ENCODE measurements at places on chromosomes 7 and 10. TPM values are rescaled to one million over a fixed set of nuclear protein-coding genes. Genes with fewer than 3 reads are reported as not detected.

- no peak for DNase-seq
These were observed 20.0 kb downstream of the TWIST1 start for GRCh38 chr7:19097165-19098055.

GRCh38 chr10:132516771-132517725 lies 20.5 kb upstream of the INPP5A start:
- DNase-seq: peak; percentile 91

DNA sequence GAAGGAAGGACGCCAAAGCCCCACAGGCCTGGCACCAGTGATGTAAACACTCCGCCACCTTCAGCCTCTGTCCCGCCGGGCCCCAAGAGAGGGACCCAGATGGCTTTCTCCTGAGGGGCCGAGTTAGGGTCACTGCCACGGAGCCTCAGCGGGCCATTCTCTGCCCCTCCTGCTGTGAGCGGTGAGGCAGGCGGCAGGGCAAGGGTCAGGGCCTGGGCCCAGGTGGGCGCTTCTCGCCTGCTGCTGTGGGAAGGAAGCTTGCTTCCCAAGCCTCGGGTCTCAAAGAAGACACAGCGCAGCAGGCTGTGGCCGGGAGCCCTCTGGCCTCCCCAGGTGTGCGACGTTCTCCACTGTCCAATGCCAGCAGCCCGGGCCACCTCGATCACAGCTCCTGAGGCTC lies 84.8 kb downstream of the PROSER2 start:
- no peak for DNase-seq

GRCh38 chr10:22633528-22633927 lies 80.8 kb downstream of the PIP4K2A start:
- no peak for DNase-seq

DNA sequence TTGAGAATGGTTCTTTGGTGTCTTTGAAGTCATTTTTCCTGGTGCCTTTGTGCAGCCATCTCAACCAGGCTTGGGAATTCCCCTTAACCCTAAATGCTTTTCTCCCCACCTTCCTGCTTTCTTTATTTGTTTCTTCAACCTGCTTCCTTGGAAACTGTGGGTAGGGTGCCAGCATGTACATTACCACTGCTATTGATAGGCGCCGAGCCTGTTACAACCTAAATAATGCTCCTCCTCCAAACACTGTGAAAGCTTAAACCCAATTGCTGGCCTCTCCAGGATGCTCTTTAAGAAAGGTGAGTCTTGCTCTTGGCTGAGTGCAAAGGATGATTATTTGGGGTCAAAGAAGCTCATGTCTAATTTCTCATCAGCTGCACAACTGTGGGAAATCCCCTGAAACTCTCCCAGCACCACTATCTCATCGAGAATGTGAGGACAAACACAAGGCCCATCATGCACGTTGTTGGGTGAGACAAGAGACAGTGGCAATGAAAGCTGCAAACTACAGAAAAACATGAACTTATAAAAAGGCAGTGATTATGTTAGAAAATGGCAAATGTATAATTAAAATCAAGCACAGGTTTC lies 285.5 kb upstream of the IGFBP3 start:
- no peak for DNase-seq

- no peak for DNase-seq
These were observed 116.8 kb downstream of the TRRAP start for GRCh38 chr7:98995111-98995510.

- peak; percentile 30 for DNase-seq
These were observed 50.6 kb downstream of the PNLIPRP2 start for GRCh38 chr10:116671274-116671926.

DNA sequence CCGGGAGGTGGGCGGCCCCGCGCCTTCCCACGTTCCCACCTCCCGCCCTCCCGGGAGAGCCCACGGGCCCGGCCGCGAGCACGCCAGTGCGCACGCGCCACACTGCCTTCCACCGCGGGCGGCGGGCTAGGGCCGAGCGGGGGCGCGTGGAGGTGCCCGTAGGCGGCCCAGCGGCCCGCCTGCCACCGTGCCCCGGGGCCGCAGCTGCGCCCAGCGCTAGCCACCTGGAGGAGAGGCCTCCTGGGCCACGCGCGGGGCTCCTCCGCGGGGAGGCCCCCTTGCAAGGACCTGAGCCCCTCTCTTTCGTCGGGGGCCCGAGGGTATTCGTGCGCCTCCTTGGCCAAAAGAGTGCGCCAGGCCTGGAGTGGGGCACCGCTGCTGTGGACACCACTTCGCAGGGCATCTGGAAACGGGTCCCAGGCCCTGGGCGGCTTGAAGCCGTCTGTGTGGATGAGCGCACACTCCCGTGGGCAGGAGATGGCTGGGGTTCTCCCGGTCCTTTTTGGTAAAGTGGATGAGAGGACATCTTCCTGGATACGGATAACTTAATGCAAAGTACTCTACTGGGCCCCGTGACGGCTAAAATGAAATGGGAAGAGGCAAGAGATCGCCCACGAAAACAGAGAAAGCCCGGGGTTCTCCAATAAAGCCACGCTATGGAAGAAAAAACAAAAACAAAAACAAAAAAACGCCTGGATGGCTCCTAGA lies 9.0 kb upstream of the EBF3 start:
- no peak for DNase-seq

DNA sequence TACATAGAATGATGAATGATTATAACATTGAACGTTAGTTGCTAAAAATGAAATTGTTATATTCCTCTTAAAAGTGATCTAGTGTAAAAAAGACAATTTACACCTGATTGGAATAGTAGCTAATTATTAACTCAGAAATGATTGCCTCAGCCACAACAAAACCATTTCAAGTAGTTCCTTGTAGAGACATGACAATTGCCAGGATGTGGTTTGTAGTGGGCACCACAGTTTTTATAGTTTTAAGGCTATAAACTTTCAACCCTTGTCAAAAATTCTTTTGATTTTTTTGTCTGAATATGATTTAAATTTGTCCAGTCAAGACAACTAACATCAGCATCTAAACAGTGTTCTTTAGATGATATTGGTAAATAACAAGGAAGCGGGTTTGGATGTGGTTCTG lies 145.2 kb downstream of the SUGCT start:
- no peak for DNase-seq

DNA sequence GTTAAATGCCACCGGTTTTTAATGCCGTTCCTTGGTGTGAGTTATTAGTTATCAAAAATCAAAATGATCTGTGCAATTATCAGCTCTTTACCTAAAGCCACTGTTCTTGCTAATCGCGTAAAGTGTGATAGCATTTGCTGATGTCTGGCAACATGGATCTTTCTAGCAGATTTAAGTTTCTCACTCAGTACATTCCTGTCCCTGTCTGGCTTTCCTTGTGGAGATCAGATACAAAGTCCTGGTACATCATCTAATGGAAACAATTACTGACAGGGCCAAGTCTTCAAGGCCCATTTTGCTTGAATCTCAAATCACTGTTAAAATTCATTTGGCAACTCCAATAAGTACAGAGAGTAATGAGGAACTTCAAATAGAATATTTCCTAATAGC lies 755.7 kb downstream of the AUTS2 start:
- no peak for DNase-seq

DNA sequence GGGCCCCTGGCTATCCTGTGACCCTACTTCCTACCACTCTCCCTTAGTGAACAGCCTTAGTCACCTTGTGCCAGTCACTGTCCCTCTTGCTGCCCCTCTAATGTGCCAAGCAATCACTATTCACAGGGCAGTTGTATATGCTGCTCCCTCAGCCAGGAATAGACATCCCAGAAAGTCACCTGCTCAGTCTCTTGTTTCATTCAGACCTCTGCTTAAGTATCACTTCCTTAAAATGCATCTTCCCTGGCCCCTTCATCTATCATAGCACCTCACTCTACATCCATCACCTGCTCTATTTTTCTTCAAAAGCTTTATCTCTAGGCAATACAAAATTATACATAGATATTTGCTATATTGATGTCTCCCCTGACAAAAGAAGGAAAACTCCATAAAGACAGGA lies 328.4 kb upstream of the NFE2L3 start:
- no peak for DNase-seq

- no peak for DNase-seq
These were observed 125.7 kb upstream of the CXCL12 start for GRCh38 chr10:44510379-44511115.

GRCh38 chr7:83850125-83850524 lies 201.2 kb upstream of the SEMA3E start:
- DNase-seq: no peak

DNA sequence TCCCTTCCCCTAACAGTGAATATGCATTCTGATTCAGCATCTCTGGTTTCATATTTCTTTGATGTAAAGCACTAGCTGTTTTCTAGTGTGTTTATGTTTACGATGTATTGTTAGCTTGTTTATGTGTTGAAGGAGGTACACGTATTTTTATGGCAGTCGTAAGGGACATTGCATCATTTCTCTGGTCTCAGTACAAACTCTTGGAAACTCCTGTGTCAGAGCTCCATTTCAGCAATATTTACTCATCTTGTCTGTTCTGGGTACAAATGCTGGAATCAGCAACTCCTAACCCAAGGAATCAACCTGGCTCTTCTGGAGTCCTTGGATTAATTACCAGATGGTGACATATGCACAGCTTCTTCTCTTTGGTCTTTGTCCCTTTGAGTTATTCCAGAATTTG lies 270.0 kb upstream of the PLXDC2 start:
- DNase-seq: no peak

DNA sequence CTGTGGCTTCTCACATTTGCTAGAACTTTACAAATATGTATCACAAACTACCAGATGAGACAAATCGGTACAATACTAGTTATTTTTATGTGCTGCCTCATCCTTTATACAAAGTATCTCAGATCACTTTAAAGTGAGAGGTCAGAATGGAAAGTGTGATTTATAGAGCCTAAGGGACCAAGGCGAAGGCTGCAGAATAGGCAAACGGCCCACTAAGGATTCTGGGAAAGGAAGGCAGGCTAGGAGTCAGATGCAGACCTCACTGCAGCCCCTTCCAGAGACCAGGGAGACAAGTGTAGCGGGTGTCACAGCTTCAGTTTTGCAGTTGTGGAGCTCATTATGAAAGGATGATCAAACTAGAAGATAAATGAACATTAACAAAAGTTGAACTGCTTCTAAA lies 190.6 kb downstream of the HIBADH start:
- DNase-seq: no peak

DNA sequence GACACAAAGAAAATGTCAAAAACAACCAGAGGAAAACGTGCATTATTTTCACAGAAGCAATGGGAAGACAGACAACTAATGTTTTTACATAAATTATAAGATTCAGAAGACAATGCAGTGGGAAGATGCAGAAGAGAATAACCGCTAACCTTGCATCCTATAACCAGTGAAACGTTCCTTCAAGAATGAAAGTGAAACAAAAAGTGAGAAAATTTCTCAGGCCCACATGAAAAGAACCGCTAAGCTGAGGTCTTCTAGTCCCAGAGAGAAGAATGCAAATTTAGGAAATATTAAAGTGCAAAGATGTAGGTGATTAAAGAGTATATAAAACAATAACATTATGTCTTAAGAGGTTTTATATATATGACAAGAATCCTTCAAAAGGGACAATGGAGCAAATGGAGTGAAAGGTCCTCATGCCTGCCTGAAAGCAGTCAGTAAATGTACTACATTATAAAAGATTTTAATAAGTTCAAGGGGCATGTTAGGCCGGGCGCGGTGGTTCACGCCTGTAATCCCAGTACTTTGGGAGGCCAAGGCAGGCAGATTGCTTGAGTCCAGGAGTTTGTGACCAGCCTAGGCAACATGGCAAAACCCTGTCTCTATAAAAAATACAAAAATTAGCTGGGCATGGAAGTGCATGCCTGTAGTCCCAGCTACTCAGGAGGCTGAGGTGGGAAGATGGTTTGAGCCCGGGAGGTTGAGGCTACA lies 43.1 kb upstream of the DDC start:
- DNase-seq: no peak

GRCh38 chr7:46291601-46292150 lies 370.6 kb upstream of the IGFBP3 start:
- no peak for DNase-seq

- no peak for DNase-seq
These were observed 114.5 kb downstream of the INHBA start for GRCh38 chr7:41588341-41588740.

DNA sequence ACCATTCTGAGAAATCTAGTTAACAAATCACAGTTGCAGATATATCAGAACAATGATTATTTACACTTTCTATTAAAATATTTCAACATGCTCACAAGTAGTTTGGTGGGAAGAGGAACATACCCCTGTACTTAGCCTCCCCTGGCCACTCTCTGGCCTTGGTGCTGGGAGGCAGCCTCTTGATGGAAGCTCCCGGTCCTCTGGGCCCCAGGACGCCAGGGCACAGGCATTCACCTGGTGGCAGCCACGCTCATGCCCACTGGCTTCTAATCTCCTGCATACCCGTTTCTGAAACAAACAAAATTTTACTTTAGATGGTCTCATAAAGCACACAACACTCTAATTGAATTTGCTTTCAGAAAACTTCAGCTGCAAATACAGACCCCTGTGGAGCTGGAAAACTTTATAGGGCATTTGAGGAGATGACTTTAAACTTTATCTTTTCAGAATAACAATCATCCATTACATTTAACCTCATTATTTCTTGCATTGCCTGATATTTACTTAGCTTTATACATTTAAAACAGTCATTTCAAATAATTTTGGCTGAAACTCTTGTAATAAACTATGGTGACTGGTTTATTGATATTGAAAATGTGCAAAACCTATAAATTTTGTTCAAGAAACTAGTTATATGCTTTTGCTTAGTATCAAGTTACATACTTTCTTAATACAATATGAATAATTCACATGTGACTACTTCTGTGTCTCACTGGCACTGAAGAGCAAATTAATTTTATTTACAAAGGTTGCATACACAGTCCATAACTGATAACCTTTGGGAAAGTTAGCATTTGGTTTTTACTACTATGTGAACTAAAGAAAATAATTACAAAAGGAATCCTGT lies 30.8 kb downstream of the C10orf143 start:
- DNase-seq: no peak

GRCh38 chr10:4848356-4849041 lies 22.5 kb downstream of the AKR1E2 start:
- no peak for DNase-seq

DNA sequence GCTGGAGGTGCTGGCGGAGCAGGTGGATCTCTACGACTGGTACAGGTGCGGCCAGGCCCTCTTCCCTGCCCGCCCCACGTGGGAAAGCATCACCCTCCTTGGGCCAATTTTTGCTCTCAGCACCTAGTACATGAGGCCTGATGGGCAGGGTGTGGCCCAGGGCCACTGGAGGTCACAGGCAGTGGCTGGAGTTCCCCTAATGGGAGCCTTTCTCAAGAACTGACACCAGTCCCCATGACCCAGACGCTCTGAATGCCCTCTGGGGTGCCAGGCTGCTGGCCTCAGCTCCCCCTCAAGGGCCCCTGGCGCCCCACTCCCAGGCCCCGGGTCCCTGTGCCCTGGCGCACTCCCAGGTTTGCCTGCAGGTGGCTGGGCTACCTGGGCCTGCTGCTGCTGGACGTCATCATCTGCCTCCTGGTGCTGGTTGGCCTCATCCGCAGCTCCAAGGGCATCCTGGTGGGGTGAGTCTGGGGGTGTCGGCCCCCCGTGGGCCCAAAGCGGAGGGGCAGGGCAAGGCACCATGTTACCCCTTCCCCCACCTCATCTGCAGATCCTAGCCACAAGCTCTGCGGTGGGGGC lies 15.9 kb downstream of the TTYH3 start:
- DNase-seq: no peak

Gene KLF14
- not detected for polyA plus RNA-seq

Gene TAS2R4
- polyA plus RNA-seq: 0.26 TPM

Gene GNAT3
- not detected for polyA plus RNA-seq

Gene TUBB8
- not detected for polyA plus RNA-seq

Gene ERVW-1
- not detected for polyA plus RNA-seq

Data from AG04450 (cell line).